ENCODE measurements at places on chromosomes 2 and 18.

DNA sequence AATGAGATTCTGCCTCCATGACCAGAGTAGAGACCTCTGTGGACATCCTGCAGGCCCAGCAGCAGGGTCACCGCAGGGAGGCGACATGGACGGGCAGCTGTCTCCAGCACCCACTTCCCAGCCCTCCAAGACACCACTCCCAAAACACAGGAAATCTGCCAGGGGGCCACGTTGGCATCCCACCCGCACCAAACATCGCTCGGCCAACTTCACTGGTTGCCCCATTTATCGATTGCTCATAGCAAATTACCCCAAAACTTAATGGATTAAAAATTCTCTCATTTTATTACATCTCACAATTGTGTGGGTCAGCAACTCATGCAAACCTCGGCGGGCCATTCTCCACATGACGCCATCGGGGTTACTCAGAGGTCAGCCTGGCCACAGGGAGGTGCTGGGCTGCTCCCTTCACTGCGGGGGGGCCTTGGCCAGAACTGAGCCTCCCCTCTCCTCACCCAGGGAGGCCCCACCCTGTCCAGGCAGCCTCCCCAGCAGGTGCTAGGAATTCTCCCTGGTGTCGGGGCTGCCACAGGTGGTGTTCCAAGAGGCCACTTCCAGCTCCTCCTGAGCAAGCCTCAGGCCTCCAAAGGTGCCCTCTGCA lies 420.7 kb upstream of the MYT1L start:
- no peak for DNase-seq

GRCh38 chr2:187091664-187092063 lies 242.7 kb upstream of the ZSWIM2 start:
- DNase-seq: no peak

GRCh38 chr2:148726228-148726627 lies 81.7 kb downstream of the EPC2 start:
- no peak for DNase-seq

- DNase-seq: no peak
Measured at GRCh38 chr2:19673213-19673791, 228.5 kb downstream of the TTC32 start.

DNA sequence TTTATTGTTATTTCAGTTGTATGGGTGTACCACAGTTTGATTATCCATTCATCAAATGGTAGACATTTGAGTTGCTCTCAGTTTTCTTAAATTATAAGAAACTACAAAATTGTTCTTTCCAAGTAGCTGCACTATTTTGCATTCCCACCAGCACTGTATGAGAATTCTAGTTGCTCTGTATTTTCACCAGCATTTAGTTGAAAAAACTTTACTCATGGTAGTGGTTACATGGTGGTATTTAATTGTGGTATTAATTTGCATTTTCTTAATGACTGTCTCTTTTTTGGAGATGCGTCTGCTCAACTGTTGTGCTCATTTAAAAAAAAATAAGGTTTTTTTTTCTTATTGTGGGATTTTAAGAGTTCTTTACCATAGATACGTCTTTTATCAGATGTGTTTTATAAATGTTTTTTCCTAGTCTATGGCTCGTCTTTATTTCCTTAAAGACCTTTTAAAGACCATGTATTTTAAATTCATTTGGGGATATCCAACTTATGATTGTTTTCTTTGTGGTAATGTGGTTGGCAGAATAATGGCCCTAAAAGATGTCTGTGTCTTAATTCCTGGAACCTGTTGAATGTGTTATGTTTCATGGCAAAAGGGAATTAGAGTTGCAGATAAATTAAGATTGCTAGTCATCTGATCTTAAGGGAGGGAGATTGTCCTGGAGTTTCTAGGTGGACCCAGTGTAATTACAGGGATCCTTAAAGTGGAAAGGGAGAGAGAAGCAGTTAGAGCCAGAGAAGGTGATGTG lies 37.4 kb downstream of the UBE2F start:
- no peak for DNase-seq

DNA sequence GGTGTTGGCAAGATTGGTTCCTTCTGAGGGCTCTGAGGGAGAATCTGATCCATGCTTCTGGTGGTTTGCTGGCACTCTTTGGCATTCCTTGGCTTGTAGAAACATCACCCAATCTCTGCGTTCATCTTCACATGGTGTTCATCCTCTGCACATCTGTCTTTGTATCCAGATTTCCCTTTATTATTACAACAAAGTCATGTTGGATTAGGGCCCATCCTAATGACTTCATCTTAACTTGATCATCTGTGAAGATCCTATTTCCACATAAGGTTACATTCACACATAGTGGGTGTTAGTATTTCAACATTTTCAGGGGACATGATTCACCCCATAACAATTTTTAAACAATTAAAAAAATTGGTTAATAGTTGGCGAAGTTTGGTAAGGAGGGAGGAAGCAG lies 177.4 kb upstream of the CWC22 start:
- no peak for DNase-seq

GRCh38 chr2:141610564-141611175 lies 520.1 kb downstream of the LRP1B start:
- no peak for DNase-seq

DNA sequence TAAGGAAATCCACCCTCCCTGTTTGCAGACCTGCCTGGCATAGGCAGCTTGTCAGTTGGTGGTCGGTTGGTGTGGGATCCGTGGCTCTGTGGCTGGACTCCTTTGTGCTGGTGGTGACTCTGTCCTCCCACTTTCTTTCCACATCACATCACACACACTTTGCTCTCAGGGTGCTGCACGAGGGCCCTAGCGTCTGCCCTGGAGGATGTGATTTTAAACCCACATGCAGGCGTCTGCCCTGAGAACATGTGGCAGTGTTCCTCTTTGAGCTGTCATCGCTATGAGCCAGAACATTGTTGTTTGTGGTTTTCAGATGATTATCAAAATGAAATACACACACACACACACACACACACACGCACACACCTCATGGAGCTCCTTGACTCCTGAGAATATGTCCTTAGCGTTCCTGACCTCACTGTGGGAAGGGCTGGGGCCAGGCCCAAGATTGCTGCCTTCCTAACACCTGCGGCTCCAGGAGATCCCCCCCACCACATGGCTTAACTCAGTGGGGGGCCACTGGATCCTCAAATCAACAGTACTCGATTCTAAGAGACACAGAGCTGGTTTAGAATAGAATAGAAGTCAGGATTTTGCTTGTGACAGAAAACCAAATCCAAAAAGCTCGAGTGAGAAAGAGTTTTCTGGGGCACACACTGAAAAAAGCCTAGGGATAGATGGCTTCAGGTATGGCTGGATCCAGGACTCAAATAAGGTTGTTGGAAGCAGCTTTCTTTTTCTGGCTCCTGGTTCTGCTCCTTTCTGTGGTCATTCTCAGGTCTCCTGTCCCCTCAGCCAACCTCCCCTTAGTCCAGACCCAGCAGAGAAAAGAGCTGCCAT lies 54.8 kb downstream of the RTP5 start:
- DNase-seq: no peak

DNA sequence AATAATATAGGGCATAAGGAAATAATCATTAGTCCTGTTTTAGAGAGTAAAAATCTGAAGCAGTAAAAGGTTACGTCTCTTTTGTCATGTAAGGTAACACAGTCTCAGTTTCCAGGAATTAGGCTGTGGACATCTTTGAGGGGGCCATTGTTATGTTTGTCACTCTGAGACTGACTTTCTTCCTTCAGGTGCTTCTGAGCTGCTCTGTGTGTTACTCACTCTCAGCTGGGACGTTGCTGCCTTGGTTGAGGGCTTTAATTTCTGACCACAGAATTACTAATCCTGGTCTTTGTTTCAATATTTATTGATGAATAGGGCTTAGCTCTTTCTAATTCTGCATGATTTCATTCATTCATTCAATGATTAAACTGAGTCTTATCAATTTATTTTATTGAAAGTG lies 55.9 kb upstream of the SLC38A11 start:
- DNase-seq: no peak
